ENCODE measurements at places on chromosomes 3 and 15. TPM values are rescaled to one million over a fixed set of nuclear protein-coding genes. Genes with fewer than 3 reads are reported as not detected.

DNA sequence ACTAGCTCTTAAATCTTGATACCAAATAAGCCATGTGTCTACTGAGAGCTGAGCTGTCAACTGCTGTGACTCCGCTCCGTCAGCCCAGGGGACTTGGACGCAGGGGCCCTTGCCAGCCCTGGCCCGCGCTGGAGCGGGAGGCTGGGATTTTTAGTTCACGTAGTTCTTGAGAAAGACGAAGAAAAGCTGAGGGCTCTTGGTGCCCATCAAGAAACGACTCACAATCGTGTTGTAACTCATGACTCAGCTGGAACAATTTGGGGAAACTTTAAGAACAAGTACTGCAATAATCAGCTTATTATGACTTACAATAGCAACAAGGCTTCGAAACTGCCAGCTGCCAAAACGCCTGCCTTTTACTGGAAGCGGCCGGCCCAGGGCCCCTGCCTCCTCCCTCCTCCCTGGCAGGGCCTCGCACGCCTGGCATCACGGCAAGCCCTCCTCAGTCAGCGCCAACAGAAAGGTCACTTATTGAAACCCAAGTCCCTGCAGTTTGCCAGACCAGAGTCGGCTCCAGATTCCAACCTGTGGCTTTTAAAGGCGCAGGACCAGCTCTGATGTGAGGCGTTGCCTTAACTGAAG is 60.3 kb downstream of the RGMA start:
- peak; percentile 84 for DNase-seq

GRCh38 chr15:29805043-29805707 is 17.1 kb downstream of the TJP1 start:
- peak; percentile 68 for DNase-seq

The ARNT2 gene
- 43.7 TPM for total RNA-seq

The OR5H15 gene
- total RNA-seq: not detected

The INSYN1 gene
- total RNA-seq: 26.0 TPM
